Stimulated activated CD4-positive, alpha-beta T cell treated with anti-CD3 and anti-CD28 coated beads, Interleukin-15, amount 100 ng/mL, for 1 hour (primary cell): ENCODE measurements at places on chromosomes 16 and 17.

DNA sequence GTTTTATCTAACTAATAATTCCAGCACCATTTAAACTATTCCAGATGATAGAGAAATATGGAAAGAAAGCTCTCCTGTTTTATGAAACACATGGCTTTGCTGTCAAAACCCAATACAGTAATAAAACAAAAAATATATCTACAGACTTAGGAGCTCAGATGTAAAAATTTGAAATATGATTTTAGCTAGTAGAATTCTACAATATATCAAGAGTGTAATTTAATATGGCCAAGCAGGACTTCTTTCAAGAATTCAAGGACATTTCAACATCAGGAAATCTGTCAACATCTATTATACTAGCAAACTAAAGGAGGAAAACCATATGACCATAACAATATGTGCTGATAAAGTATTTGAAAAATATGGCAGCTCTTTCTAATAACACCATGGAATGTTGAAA is 57.5 kb downstream of the CCDC182 start:
- DNase-seq = no peak

DNA sequence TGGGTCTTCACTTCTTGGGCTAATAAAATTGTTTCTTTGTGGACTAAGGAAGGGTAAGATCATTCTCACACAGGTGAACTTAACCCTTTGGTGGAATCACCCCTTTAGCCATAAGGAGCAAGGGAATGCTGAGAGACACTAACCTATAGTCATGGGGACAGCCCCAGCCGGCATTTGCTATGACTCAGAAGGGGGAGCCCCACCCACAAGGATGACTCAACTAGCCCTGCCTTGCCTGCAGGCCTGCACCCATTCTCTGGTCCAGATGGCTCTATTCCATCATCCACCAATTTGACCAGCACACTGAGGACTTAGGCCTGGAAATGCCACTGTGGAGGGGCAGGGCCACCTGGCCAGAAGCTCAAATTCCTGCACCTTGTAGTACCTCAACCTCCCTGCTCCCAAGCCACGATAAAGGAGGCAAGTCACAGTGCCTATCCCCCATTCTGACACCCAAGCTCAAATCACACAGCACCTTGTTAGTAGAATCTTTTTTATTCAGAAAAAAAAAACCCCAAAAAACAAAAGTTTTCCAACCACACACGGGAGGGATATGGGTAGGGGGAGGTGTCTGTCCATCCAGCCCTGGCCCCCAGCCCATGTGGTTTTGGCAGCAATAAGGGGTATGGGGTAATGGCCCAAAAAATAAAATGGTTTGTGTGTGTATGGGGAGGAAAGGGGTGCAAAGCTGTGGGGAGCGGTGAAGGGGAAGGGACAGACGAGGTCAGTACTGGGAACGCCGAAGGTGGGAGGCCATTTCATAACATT is 3.0 kb downstream of the PFN1 start:
- peak; percentile 72 for DNase-seq

DNA sequence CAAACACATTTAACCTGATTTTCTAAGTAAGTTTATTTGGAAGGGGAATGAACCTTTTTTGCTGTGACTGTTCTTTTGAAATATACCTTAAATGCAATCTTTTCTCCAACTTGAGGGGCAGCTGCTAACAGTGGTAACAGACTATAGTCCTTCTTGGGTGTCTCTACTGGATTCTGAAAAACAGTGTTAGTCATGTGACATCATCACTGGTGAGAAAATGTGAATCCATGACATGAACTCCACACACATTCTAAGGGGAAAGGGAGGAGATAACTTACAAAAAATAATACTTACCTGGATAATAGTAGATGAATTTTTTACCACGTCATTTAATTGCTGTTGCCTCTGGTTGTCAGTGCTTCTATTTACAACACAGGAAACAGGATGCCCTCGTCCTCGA is 11.3 kb downstream of the COIL start:
- DNase-seq = no peak

GRCh38 chr16:84354306-84354705 is 14.0 kb upstream of the ATP2C2 start:
- no peak for DNase-seq

GRCh38 chr17:73586921-73587602 is 57.2 kb downstream of the SDK2 start:
- DNase-seq = no peak

GRCh38 chr17:3602499-3602898 is 6.7 kb downstream of the TRPV1 start:
- DNase-seq = no peak

DNA sequence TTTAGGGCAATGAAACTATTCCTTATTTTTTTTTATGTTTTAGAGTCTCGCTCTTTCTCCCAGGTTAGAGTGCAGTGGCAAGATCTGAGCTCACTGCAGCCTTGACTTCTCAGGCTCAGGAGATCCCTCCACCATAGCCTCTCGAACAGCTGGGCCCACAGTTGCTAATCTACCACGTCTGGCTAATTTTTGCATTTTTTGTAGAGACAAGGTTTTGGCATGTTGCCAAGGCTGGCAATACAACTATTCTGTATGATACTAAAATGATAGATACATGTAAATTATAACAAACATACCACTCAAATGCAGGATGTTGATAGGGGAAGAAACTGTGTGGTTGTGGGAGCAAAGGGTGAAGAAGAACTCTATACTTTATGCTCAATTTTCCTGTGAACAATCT is 401.3 kb downstream of the ZFHX3 start:
- no peak for DNase-seq

GRCh38 chr17:7435676-7436555 is 681 bp downstream of the TMEM102 start:
- DNase-seq = peak; percentile 32
